Hippocampal formation (tissue), 2 donors: ENCODE measurements at places on chromosomes 5 and 9.

GRCh38 chr5:9622971-9623421 is 7.2 kb downstream of the TAS2R1 start:
- peak; percentile 18 for DNase-seq

DNA sequence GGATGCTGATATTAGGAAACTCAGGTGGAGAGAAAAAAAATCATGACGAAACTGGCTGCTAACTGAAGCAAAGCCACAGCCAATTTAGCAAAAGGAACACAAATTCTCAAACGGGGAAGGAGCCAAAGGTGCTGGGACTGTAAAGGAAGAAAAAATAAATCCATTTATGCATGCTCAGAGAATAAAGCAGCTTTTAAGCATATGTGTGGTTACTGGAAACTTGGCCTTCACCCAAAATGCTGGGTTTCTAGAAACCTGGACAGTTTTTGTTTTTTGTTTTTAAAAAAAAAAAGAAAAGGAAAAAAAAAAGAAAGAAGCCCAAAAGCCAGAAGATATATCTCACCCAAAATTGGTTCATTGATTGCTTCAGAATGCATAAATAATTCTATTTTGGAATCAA is 8.0 kb downstream of the WHRN start:
- no peak for DNase-seq

- no peak for DNase-seq
Measured at GRCh38 chr9:133998915-133999595, 6.9 kb upstream of the VAV2 start.

DNA sequence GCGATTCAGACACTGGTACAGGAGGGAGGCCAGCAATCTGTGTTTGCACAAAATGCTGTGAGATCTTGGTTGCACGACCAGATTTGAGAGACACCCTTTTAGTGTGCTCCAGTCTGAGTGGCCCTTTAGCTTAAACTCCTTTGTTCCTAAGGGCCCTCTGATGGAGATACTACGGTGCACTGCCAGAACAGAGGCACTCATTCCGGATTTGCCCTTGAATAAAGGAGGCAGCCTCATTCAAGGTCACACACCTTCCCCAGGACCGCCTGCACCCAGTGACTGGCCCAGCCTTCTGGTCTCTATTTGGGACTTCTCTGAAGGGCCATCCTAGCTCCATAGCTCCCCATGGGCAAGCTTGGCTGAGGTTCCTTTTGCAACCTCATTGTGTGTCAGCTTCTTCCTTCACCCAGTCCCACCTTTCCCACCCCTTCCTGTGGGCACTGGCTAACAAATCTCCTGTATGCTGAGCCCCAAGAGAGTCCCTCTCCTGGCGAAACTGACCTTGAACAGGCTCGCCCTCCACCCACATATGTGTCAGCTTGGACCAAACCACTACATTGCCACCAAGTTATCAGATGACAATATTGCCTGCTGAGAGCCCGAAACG is 191.7 kb downstream of the GABBR2 start:
- DNase-seq = no peak

DNA sequence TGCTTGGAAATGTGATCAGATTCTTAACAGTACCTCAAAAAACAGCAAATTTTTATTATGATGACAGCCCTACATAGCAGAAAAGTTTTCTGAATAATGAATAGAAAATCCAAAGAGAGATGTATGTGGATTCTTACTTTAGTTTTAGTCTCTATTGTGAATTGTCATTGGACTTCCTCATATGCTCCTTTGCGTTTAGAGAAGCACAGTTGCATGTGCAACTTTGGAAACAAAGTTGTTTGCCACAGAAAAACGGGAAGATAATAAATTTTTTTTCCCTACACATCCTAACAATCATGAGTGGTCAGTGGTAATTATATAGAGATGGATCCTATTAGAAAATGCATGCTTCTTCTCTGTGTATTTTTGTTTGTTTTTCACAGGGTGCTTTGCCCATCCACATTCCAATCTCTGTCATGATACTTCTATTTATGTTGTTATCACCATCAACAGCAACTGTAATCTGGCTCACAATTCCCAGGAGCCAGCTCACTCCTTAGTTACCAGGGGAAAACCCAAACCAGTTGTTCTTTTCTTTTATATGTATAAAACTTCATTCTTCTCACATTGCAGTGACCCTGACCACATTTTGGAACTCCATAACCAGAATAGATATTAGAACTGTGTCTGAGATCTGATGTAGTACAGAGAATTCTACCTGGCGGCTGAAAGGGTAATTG is 118.7 kb downstream of the NDUFS4 start:
- DNase-seq = no peak

- no peak for DNase-seq
Measured at GRCh38 chr5:36052538-36052937, 14.1 kb downstream of the UGT3A2 start.

- DNase-seq = no peak
Measured at GRCh38 chr9:109440117-109440515, 58.0 kb downstream of the PTPN3 start.

DNA sequence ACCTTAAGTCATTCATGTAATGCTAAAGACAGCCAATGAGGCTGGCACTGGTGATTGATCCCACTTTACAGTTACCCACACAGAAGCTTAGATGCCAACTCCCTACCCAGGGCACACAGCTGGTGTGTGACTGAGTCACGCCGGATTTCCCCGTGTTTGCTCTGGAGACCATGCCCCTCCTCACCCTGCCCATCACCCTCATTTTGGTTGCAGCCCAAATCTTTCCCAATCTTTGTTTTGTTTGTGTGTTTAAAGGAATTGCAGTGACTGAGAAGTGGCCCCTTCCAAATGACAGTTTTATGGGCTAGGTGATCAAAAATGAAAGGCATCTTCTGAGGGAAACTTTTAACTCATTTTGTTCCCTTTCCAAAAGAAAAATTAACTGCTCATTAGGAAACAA is 10.9 kb downstream of the FBXL7 start:
- DNase-seq = no peak

GRCh38 chr5:78509884-78510769 is 138.4 kb downstream of the LHFPL2 start:
- no peak for DNase-seq

DNA sequence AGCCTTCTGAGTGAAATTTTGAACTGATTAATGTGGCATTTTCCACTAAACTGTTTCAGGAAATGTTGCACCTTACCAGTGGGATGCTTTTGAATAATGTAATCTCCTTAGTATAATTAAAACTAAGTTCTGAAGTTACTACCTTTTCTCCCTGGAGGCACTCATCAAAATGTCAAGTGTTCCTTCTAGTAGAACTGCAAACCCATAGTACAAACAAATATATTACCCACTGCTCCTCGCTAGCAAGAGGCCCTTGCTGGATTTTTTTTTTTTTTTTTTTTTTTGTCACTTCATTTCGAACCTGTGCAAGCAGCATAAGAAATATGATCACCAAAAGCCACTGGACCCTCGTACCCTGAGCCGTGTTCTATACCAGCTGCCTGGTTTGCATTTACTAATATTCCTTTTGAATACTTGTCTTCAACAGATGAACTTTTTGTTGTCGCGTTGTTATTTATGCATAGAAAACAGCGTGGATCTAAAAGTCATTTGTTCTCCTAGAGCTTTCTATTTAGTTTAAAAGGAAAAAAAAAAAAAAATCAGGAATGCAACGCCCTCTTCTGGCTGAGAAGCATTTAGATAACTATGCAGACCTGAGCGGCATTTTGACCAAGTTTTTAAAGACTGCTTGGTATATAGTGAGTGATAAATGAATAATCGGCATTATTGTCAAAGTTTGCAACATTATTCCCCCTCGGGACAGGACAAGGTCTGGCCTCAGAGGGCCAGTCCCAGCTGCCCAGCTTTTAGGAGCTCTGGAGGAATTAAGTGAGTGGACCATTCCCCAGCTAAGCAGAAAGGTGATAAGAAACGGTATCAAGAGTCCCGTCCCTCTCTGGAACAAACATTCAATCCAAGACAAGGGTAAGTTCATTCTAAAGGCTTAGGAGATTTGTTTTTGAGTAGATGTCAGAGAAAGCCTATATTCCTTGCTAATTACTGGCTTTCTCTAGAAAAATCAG is 162.5 kb upstream of the KIF2A start:
- peak; percentile 65 for DNase-seq

DNA sequence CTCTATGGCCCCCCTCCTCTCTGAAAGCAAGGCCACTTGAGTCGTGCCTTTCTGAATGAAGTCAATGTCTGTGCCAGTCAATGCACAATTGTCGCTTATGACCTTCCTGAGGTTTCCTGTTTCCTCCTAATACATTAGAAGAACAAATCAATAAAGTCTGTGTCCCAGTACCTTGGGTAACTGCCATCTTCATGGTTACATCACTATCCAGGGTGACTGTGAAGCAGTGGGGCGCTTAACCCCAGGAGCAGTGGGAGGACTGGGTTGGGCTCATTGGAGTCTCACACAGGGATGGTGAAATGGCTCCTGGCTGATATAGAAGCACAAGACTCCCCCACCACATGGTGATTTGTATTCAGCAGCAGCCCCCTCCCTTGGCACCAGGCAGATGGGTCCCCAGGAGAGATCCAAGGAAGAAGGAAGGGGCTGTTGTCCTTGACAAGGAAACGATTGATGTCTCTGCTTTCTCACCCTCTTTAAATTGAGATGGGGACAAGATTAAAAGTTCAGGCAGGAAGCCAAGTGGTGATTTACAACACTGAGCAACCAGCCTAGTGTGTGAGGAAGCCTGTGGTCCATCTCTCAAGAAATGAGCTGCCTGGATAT is 261.9 kb upstream of the ZNF462 start:
- DNase-seq = no peak

DNA sequence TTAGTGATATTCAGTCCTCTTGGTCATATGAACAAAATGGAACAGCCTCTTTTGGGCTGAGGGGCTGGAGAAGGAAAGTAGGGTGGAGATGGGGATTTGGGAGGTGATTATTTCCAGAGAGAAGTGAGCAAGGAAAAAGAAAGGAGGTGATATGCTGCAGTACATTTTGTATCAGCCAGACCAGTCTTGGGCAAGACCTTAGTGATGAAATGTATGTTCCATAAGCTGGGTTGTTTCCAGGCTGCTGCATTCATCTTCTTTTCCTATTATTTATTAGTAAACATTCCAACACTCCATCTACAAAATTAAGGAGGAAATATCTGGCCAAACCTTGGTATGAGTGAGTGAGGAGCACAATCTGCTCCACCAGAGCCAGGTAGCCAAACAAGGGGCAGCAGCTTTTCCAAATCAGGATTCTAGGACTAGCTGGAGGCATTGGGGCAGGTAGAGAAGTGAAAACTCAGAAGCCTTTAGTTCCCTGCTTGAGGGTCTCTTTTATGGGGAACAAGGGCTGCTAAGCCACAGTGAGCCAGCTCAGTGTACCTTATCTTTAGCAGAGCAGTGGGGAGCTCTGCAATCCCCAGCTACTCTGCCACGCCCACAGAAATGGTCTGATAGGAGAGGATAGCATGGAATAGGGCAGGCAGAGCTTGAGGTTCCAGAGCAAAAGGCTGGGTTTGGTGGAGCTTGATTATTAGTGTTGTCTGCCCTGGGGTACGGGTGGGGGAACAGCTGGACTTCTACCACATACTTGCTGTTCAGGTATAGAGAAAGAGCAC is 19.5 kb downstream of the RAD1 start:
- no peak for DNase-seq

GRCh38 chr9:76613150-76613781 is 151.0 kb upstream of the PCA3 start:
- no peak for DNase-seq

DNA sequence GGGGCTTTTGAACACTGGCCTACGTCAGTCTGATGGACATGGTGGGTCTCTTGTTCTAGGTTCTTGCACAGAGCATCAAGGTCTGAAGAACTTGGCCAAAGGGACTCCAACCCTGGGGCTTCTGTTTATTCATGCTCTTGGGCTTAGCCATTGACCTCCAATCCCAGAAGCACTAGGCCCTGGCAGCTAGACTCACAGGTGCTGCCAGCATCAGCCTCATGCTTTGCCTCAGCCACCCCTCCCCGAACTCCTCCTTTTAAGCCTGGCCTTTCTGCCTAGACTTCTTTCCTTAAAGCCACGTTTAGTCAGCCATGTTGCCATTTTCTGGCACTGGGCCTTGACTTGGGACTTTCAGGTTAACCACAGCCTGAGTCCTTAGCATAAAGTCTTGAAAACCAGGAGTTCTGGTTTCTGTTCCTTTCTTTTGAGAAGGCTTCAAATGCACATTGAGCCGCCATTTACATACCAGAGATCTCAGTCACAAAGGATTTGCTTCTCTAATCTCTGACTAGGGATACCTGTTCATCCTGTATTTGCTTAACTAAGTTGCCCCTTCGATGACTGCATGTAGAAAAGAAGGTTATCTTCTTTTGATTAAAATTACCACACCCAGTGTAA is 54.7 kb downstream of the ANGPTL2 start:
- DNase-seq = no peak

DNA sequence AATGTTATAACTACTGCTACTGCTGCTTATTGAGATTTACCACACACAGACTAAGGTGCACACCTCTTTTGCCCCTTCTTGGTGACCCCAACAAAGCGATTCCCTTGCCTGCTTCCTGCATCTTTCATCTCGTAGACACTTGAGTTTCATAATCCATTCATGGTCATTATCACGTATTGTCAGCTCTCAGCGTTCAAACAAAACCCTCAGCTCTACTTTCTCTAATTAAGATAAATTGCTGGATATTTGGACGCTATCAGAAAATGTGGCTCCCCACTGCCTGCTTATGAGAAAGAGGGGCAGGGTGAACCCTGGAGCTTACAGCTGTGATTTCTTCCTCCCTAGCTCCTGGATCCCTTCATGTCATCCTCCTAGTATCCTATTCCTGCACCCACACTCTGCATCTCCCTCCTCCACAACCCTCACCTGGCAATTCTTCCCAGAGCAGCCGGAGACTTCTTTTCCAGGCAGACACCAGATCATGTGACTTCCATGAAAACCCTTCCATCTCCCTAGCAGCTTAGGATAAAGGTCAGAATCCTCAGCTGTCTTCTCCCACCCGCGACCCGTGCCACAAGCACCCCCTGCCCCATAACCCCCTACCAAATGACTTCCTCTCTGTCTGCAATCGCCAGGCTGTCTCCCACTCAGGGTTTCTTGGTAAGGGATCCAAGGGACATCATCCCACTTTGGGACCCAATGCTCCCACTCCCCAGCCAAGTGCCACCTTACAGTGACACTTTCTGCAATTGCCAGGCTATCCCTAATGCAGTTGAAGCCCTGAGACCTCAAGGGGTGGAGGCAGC is 146.5 kb downstream of the NSG2 start:
- DNase-seq = no peak
